ENCODE measurements at places on chromosomes 13 and 19.

DNA sequence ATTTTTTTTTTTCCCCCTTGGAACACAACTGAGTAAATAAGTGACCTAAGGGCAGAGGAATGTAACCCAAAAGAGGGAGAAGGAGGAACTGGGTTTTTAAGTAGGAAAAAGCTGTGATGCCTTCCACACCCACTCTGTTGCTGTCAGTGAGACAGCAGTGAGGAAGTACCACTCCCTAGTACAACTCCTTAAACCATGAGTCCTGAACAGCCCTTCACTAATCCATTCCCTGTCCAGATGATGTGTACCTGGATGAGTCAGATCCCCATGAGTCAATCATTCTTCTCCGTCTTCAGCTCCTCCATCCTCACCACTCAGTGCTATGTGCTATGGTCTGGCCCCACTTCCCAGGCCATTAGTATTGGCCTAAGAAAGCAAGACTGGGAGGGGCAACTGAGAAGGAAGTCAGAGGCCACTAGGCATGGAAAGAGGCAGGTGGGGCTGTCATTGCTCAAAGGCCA, 12.9 kb upstream of the CXCL17 start:
- DNase-seq: no peak

GRCh38 chr19:15936950-15937349, 2.6 kb upstream of the CYP4F11 start:
- no peak for DNase-seq

DNA sequence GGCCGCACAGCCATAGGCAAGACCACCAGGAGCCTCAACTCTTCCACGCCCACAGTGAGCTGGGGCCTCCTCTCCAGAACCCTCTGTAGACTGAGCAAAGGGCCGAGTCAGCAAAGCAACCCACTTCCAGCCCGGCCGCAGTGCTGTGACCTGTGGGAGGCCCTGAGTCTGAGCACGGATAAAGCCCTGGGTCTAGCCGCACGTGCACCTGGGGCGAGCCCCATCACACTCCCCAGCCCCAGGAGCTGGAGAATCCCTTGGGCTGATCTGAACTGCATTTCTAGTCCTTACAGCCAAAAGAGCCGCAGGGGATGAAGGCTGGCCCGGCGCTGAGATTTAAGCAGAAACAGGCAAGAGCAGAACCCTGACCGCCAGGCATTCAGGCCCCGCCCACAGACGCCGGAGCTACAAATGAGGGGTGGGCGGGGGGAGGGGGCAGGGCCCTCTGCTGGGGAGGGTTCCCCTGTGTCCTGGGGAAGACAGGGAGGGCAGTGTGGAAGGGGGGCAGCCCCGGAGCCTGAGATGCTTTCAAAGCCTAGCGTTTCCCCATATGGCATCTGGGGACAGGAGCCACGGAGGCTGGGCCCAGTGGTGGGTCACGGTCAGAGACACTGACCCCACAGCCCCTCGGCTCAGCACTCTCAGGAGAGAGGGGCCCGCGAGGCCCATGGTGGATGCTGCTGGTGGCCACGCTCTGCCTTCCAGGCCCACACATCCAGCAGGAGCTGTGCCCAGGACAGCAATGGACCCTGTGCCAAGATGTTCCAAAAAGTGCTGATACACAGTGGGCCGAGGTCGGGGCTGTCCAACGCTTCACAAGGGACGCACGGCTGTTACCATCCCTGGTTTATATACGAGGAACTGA, 4.9 kb downstream of the TMEM259 start:
- no peak for DNase-seq

DNA sequence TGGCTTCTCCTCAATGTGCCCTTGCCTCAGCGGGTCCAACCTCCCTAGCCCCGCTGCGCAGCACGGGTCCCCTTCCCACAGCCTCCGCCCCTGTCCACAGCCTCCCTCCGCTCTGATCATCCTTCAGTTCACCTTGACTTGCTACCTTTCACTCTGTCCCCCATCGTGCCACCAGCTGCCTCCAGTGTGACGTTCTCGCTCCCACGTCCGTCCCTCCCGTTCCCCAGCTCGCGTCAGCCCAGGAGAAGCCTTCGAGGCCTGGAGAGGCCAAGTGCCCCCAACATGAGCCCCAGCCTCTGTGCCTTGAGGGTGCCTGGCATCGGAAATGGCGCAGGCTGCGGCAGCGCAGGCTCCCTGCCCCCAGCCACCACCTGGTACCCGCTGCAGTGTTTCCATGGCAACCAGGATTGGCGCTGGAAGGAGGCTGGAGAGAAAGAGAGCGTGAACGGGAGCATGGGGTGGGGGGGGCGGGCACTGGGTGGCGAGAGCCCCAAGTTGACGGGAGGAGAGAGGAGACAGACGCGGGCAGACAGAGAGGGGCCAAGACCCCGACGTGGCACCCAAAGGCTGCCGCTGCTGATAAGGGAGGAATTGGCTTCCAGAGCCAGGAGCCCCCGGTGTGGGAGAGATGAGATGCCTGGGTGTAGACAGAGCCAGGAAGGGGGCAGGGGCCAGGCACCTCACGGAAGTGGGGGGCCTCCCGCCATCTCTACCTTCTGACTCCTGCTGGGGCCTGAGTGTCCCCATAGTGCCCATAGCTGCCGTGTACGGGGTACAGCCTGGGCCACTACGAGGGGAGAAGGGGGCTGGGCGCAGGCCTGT, 844 bp upstream of the ASPDH start:
- DNase-seq: peak; percentile 50

DNA sequence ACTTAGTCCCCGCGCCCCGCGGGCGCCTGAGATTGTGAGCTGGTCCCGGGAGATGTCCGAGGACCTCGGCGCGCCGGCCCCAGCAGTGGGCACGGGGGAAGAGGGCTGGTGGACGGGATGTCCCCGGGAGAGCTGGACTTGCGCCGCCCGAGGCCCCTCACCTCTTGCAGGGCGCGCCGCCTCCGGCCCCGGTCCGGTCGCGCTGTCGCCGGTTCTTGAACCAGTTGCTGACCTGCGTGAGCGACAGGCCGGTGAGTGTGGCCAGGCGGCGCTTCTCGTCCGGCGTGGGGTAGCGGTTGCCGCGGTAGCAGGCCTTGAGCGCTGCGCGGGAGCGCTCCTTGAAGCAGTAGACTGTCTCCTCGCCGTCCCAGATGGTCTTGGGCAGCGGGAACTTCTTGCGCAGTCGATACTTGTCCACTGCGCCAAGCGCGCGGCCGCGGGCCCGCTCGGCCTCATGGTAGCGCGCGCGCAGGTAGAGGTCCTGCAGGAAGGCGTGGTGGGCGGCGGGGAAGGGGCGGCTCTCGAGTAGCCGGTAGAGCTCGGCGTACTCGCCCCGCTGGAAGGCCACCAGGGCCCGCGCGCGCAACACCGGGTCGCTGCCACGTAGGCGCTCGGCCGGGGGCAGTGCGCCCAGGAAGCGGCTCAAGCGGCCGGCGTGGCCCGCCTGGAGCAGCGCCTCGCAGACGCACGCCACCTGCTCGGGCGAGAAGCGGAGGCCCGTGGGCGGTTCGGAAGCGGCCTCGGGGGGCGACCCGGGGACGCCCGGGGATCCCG, 984 bp downstream of the SIX5 start:
- peak; percentile 13 for DNase-seq

GRCh38 chr13:113770937-113771336, 11.9 kb downstream of the TMEM255B start:
- DNase-seq: no peak

GRCh38 chr13:98886587-98887230, 91.2 kb downstream of the DOCK9 start:
- DNase-seq: no peak

- DNase-seq: no peak
Observed at GRCh38 chr19:11587975-11588631, 9.2 kb upstream of the ZNF627 start.

GRCh38 chr13:106533101-106533942, 2.1 kb downstream of the EFNB2 start:
- peak; percentile 72 for DNase-seq
